Spinal cord (tissue), 10 donors: ENCODE measurements at places on chromosomes 12 and 14.

DNA sequence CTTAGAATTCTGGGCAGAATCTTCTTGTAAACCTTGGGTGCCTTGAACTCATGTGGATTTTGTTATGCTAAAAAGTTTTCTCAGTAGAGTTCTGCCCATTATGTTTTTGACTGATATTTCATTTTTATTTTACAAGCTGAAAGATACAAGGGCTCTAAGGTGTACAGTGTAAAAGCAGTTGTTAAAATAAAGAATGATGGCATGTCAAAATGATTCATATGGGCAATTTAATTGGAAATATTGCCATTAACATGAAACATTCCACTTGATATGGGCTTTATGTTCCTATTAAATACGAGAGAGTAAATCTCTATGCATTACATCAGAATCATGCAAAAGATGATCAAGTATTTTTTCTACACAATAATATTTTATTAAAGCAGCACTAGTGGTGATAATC lies 295.1 kb upstream of the ATP2B1 start:
- H3K36me3 ChIP-seq: no peaks in the 10 kb centered on the region
- no peak overlapping the region for H3K4me3 ChIP-seq

GRCh38 chr12:98519257-98519907 lies 4.0 kb downstream of the TMPO start:
- peaks cover 3% of the 10 kb centered on the region for H3K36me3 ChIP-seq
- H3K4me3 ChIP-seq: no peak overlapping the region
- no peak overlapping the region for H3K27ac ChIP-seq
- no peaks in the 10 kb centered on the region for H3K27me3 ChIP-seq
- peaks cover 22% of the 10 kb centered on the region for H3K4me1 ChIP-seq
- DNase-seq: no peak

GRCh38 chr12:128259556-128260070 lies 7.4 kb upstream of the TMEM132C start:
- H3K36me3 ChIP-seq: no peaks in the 10 kb centered on the region
- H3K4me1 ChIP-seq: no peaks in the 10 kb centered on the region
- DNase-seq: peak; percentile 91
- H3K27me3 ChIP-seq: no peaks in the 10 kb centered on the region
- H3K27ac ChIP-seq: no peak overlapping the region

GRCh38 chr14:80973931-80974641 lies 18.7 kb downstream of the TSHR start:
- H3K4me3 ChIP-seq: no peak overlapping the region
- DNase-seq: no peak
- H3K27ac ChIP-seq: peak overlapping the region; percentile 43
- no peaks in the 10 kb centered on the region for H3K27me3 ChIP-seq
- H3K36me3 ChIP-seq: no peaks in the 10 kb centered on the region
- no peaks in the 10 kb centered on the region for H3K4me1 ChIP-seq

- DNase-seq: peak; percentile 73
- H3K27ac ChIP-seq: no peak overlapping the region
- no peaks in the 10 kb centered on the region for H3K36me3 ChIP-seq
- no peaks in the 10 kb centered on the region for H3K27me3 ChIP-seq
- H3K4me1 ChIP-seq: no peaks in the 10 kb centered on the region
- no peak overlapping the region for H3K4me3 ChIP-seq
Observed at GRCh38 chr12:92574051-92574783, 128.6 kb upstream of the PLEKHG7 start.

DNA sequence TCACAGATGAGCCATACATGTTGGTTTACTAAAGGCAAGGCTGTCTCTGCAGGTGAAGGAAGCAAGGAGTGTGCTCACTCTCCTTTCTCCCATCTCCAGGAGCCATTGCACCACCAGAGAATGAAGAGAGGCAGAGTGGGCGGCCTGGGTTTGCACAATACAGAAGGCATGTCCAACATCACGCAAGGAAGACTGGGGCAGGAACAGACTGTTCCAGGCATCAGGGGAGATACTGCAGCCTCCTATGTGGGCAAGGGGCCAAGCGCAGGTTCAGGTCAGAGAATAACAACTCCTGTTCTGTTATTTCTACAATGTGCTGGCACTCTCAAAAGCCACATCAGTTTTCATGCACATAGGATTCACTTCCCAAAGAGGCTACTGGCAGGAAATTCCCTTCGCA lies 1.7 kb upstream of the TMEM229B start:
- H3K27ac ChIP-seq: no peak overlapping the region
- peaks cover 17% of the 10 kb centered on the region for H3K4me1 ChIP-seq
- no peaks in the 10 kb centered on the region for H3K27me3 ChIP-seq
- DNase-seq: no peak
- H3K36me3 ChIP-seq: peaks cover 17% of the 10 kb centered on the region

- H3K27me3 ChIP-seq: peaks cover 6% of the 10 kb centered on the region
- H3K4me3 ChIP-seq: no peak overlapping the region
Observed at GRCh38 chr14:104602315-104602932, 2.1 kb downstream of the TMEM179 start.

DNA sequence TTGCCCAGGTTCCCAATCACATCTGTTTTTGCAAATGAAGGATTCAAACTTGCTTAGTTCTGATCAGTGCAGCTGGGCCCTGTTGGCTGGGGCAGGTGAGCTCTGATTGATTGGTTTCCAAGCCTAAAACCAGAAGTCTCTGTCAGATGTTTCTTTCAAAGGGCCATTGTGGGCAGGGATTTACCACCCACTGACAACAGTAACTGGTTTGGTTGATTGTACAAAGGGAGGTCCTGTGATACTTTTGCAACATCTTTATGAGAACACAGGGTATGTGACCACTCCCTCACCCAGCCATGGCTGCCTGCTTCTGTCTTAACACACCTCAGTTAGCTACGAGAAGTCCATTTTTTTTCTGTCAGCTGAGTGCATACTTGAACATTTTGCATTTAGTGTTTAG lies 184.1 kb downstream of the FLRT2 start:
- H3K27ac ChIP-seq: no peak overlapping the region
- H3K4me3 ChIP-seq: no peak overlapping the region
- no peaks in the 10 kb centered on the region for H3K4me1 ChIP-seq
- DNase-seq: no peak
- no peaks in the 10 kb centered on the region for H3K27me3 ChIP-seq
- H3K36me3 ChIP-seq: no peaks in the 10 kb centered on the region

DNA sequence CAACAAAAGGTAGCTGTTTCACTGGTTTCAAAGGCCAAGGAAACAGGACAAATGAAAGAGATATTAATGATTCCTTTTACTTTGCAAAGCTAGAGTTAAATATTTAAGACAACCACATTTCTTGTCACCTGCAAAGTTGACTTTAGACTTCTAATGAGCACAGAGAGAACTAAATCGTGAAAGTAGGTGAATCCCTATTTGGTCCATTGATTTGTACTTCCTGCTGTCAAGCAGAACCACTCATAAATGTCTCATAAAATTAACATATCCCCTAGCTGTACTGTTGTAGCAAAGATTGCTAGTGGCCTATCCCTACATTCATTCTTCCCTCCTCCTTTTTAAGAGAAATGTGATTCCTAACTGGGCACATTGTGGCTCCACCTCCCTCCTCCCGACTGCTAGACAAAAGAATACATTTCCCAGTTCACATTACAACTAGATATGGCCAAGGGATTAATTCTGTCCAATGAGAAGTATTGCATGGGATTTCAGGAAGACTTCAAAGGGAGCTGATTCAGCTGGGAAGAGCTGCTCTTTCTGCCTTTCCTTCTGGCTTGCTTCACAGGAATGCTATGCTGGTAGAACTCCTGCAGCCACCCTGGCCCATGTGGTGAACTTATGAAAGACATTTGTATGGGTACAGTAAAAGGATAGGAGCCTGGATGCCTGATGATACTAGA lies 227.5 kb upstream of the ABCD2 start:
- no peak overlapping the region for H3K27ac ChIP-seq
- H3K27me3 ChIP-seq: no peaks in the 10 kb centered on the region
- H3K4me1 ChIP-seq: no peaks in the 10 kb centered on the region
- no peaks in the 10 kb centered on the region for H3K36me3 ChIP-seq

GRCh38 chr12:27733052-27733656 lies 22.5 kb downstream of the MRPS35 start:
- H3K4me3 ChIP-seq: no peak overlapping the region
- no peak overlapping the region for H3K27ac ChIP-seq
- peaks cover 10% of the 10 kb centered on the region for H3K36me3 ChIP-seq
- peak; percentile 38 for DNase-seq
- H3K4me1 ChIP-seq: no peaks in the 10 kb centered on the region

- H3K4me3 ChIP-seq: no peak overlapping the region
- DNase-seq: no peak
- no peak overlapping the region for H3K27ac ChIP-seq
- no peaks in the 10 kb centered on the region for H3K36me3 ChIP-seq
Observed at GRCh38 chr12:130353081-130353480, 15.4 kb downstream of the PIWIL1 start.

- DNase-seq: peak; percentile 71
- H3K27me3 ChIP-seq: no peaks in the 10 kb centered on the region
- H3K36me3 ChIP-seq: no peaks in the 10 kb centered on the region
- H3K4me3 ChIP-seq: peak overlapping the region; percentile 51
- H3K4me1 ChIP-seq: peaks cover 18% of the 10 kb centered on the region
Observed at GRCh38 chr12:65881965-65882413, 57.7 kb downstream of the HMGA2 start.

DNA sequence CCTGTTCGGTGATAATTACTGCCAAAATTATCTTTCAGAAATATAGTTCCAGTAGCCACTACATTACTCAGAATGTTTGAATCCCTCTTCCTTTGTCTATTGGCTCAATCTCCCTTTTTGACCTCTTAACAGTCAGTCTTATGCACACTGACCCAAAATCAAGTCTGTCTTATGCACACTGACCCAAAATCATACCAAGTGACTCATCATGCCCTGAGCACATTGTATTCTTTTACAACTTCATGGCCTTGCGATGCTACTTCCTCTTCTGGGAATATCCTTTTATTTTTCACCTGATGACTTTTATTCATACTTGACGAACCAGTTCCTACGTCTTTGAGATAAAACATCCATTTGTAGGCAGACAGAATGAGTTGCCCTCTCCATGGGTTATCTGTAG lies 182.3 kb downstream of the NPAS3 start:
- no peak overlapping the region for H3K4me3 ChIP-seq
- no peaks in the 10 kb centered on the region for H3K36me3 ChIP-seq
- H3K27me3 ChIP-seq: no peaks in the 10 kb centered on the region
- no peak overlapping the region for H3K27ac ChIP-seq
- no peaks in the 10 kb centered on the region for H3K4me1 ChIP-seq

DNA sequence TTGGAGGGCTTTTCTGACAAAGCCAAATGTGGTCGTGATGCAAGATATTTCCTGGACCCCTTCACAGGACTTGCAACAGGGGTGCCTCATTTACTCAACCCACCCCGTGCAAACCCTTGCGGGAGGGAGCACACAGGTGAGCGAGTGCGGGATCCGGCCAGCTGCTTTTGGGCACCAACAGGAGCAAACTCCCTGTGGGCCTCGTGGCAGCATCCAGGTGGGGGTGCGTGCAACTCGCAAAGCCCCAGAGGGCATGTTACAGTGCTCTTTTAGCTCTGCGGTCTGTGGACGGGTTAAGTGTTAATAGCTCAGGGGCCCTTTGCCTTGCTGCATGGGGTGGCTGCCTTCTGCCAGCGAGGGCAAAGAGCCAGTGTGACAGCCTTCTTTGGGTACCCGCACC lies 707.6 kb upstream of the MDGA2 start:
- H3K27ac ChIP-seq: no peak overlapping the region
- DNase-seq: no peak
- no peaks in the 10 kb centered on the region for H3K36me3 ChIP-seq

DNA sequence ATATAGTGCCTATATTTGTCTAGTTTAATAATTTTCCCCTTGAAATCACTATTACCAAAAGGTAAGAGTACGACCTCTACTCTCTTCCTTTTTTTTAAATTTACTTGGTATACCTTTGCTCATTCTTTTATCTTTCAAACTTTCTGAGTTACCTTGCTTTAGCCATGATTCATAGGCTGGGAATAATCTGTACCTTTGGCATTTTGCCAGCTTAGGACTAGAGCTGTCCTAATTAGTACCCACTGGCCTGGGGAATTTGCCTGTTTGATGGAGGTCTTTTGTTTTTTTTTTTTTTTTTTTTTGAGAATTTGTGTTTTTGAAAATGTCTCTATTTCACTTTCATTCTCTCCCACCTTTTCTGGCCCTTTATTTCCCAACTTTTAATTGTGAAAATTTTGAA lies 8.7 kb upstream of the SLC4A8 start:
- peaks cover 3% of the 10 kb centered on the region for H3K4me1 ChIP-seq
- no peak overlapping the region for H3K4me3 ChIP-seq
- H3K27me3 ChIP-seq: no peaks in the 10 kb centered on the region
- H3K27ac ChIP-seq: no peak overlapping the region
- H3K36me3 ChIP-seq: no peaks in the 10 kb centered on the region

GRCh38 chr12:38954238-38954873 lies 49.0 kb upstream of the CPNE8 start:
- no peaks in the 10 kb centered on the region for H3K27me3 ChIP-seq
- no peaks in the 10 kb centered on the region for H3K36me3 ChIP-seq
- H3K27ac ChIP-seq: no peak overlapping the region
- DNase-seq: peak; percentile 80

DNA sequence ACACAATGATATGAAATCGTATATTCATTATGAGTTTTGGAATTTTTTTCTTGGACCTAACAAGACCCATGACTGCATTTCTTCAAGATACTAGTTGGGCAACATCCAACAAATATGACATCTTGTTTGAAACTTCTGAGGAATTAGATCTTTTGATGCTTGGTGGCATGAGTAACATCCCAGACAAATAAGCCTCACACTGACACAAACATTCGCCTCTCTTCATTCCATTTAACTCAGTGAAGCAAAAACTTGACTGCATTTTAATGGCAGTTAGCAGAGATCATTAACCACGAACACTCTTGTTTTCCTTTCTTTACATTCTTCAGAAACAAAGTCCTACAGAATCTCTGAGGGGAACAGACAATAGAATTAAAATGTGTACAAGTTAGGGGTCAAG lies 758.3 kb downstream of the C12orf50 start:
- no peaks in the 10 kb centered on the region for H3K4me1 ChIP-seq
- DNase-seq: peak; percentile 64
- H3K4me3 ChIP-seq: no peak overlapping the region
- no peaks in the 10 kb centered on the region for H3K36me3 ChIP-seq
- H3K27ac ChIP-seq: no peak overlapping the region

DNA sequence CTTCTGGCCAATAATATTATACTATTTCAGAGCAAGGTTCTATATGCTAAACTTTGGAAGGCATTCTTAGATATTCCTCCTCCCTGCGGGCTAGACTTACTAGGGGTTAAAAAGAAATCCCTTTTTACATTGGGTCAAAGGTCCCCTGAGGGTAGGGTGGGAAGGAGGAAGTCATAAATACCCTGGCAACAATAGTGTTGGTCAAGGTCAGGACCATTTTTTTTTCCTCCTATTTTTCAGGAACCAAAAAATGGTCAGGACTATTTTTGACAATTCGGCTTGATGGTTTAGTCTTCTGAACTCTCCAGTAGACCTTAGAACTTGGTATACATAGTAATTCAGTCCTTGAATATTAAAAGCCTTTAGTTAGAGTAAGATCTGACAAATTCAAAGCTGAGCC lies 4.5 kb upstream of the NANOG start:
- no peaks in the 10 kb centered on the region for H3K27me3 ChIP-seq
- no peak overlapping the region for H3K27ac ChIP-seq
- DNase-seq: no peak
- H3K4me1 ChIP-seq: peaks cover 4% of the 10 kb centered on the region

- peaks cover 3% of the 10 kb centered on the region for H3K4me1 ChIP-seq
- H3K4me3 ChIP-seq: peak within 1 kb of the TSS; percentile 31
- no peaks in the 10 kb centered on the region for H3K36me3 ChIP-seq
- peak; percentile 80 for DNase-seq
Observed at GRCh38 chr12:66678338-66679275, at the start of gene GRIP1. Gene GRIP1 (minus strand): TSS chr12:66679076. CDS start chr12:66678904, 172 bp downstream.
